ENCODE measurements at places on chromosomes 1 and 21.
A peak's percentile ranks its signal among the peaks of the same experiment; 100 is the strongest.

- no peak for DNase-seq
These were observed 40.3 kb downstream of the LRRC8C start for GRCh38 chr1:89673251-89673650.

- no peak for DNase-seq
These were observed 15.6 kb upstream of the MYOCOS start for GRCh38 chr1:171606402-171606941.

GRCh38 chr1:207355513-207356295 lies 34.2 kb downstream of the CD55 start:
- no peak for DNase-seq

- DNase-seq, result peak; percentile 32
These were observed 30.5 kb downstream of the MROH7 start for GRCh38 chr1:54671985-54672608.

DNA sequence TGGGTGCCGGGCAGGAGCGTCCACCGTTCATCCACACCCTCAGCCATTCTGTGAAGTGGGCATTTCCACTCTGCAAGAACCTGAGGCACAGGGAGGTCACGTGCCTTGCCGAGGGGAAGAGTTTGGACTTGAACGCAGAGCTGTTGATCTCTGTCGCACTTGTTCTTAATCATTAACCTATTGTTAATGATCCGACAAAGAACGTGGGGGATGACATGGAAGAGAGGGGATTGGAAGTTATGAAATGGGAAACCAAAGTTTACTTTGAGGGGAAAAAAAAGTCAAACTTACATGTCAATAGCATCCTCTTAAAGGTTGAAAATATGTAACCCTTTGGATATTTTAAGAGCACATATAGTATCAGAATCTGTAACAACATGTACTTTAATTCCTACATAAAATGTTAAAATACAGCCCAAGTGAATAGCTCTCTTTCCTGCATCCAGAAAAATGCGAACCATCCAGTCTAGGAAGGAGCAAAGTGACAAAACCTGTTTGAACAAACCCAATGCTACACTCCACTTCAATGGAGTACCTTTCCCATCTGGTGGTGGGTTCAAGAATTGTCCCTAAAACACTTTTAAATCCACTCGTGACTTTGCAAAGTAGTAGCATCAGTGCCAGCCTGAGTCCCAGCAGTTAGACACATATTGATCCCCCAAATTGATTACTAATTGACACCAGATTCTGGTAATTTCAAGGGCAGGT lies 75.5 kb downstream of the SETD4 start:
- no peak for DNase-seq

DNA sequence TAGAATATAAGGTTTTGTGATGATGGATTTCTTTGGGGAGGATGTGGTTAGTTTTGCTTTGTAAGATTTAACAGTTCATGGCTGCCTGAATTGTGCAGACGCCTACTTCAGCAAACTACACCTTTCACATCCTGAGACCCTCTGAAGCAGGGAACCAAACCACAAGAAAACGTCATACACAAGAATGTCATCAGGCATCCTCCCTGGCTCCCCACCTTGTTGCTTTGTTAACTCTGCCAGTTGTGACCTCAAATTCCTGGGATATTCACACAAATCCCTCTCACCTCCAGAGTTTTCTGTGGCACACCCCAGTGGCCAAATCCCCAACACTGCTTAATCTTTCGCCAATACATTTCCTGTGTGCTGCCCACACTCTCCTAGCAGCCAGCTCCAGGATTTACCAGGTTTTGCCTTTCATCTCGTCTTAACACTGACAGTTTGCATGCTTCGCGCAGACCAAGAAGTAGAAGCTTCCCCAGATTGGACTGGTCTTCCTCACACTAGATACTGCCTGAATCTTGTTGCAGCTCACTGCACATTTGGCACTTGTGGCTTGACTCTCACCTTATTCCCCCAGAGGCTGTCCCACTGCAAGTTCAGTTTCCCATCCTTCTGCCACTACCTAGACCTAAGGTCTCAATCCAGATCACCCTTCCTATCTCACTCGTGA lies 51.1 kb upstream of the CTTNBP2NL start:
- no peak for DNase-seq

DNA sequence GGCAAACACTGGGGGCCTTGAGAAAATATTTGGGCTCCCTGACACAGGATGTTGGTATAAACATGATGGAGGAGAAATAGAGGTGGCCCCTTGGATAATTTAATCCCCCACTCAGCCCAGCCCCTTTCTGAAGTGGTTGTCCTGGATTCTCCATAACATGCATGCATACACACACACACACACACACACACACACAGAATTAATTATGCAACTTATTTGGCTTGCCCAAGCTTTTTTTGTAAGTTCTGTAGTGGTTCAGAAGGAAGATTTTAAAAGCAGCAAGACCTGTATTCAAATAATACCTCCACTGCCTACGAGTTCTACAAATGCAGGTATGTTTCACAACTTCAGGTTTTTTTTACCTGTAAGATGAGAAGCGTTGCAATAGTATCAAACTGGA lies 15.0 kb downstream of the ATF3 start:
- no peak for DNase-seq

GRCh38 chr1:229339520-229339919 lies 3.3 kb downstream of the CCSAP start:
- no peak for DNase-seq

GRCh38 chr1:117630423-117630998 lies 24.7 kb downstream of the TENT5C start:
- no peak for DNase-seq

GRCh38 chr1:163035446-163036249 lies 33.5 kb upstream of the RGS4 start:
- no peak for DNase-seq

Measured in stimulated activated naive B cell treated with anti-CD40 and anti-IgM and Interleukin-4, amounts not matched to agents 10 μg/mL and 1 μg/mL and 100 μg/mL, for 72 hours (primary cell).